ENCODE measurements at places on chromosomes 1 and 21.

DNA sequence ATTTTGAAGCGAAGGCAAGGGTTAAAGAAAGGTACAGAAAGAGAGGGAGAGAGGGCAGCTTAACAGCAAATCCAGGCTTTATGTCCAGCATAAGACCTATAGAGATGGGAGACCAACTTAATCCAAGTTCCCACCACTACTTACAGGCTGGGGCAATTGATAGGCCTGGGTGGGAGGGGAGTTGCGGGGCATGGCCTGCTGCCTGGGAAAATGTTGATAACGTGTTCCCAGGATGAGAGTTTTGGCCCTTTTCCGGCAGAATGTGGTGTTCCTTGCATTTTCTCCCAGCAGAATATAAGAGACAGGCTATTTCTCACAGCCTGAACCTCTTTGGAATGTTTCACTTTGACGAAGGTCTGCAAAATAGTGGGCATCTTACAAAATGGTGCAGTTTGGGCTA, 34.9 kb upstream of the PLA2G5 start:
- H3K27ac ChIP-seq, result no peak overlapping the region
- no peak for DNase-seq
- H3K4me3 ChIP-seq, result no peak overlapping the region
- no peaks in the 10 kb centered on the region for H3K36me3 ChIP-seq

DNA sequence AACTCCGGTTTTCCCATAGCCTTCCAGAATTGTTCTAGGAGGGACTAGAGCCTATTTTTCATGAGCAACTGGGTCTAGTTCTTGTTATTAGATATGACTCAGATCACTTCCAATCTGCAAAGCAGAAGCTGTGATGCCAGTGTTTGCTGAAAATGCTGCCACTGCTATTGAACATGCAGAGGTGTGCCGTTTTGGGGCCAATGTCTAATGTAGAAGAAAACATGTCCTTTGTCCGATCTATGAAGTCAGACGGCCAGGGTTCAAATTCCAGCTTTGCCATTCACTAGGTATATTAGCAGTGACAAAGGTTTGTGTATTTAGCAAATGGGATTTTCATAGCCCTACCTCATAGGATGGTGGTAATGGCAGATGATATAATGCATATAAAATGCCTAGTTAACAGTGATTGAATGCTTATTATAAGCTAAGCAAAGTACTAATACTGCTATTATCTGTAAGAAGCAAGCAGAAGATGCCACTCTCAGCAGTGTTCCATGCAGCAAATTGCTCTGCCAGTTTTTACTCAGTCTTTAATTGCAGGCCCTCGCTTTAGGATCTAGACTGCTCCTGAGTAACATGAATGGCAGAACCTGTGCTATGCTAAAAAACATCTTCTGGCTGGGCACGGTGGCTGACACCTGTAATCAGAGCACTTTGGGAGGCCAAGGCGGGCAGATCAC, 40.1 kb upstream of the CXADR start:
- no peak overlapping the region for H3K4me3 ChIP-seq
- H3K36me3 ChIP-seq, result no peaks in the 10 kb centered on the region
- H3K27me3 ChIP-seq, result no peaks in the 10 kb centered on the region
- peaks cover 1% of the 10 kb centered on the region for H3K4me1 ChIP-seq
- H3K27ac ChIP-seq, result no peak overlapping the region

- H3K36me3 ChIP-seq, result no peaks in the 10 kb centered on the region
- H3K27me3 ChIP-seq, result no peaks in the 10 kb centered on the region
- H3K27ac ChIP-seq, result no peak overlapping the region
- DNase-seq, result no peak
- no peaks in the 10 kb centered on the region for H3K4me1 ChIP-seq
- no peak overlapping the region for H3K4me3 ChIP-seq
Measured at GRCh38 chr1:98176936-98177335, 256.1 kb upstream of the DPYD start.

- no peaks in the 10 kb centered on the region for H3K4me1 ChIP-seq
- H3K27ac ChIP-seq, result no peak overlapping the region
- no peaks in the 10 kb centered on the region for H3K36me3 ChIP-seq
Measured at GRCh38 chr1:20259646-20260045, 31.0 kb upstream of the VWA5B1 start.

DNA sequence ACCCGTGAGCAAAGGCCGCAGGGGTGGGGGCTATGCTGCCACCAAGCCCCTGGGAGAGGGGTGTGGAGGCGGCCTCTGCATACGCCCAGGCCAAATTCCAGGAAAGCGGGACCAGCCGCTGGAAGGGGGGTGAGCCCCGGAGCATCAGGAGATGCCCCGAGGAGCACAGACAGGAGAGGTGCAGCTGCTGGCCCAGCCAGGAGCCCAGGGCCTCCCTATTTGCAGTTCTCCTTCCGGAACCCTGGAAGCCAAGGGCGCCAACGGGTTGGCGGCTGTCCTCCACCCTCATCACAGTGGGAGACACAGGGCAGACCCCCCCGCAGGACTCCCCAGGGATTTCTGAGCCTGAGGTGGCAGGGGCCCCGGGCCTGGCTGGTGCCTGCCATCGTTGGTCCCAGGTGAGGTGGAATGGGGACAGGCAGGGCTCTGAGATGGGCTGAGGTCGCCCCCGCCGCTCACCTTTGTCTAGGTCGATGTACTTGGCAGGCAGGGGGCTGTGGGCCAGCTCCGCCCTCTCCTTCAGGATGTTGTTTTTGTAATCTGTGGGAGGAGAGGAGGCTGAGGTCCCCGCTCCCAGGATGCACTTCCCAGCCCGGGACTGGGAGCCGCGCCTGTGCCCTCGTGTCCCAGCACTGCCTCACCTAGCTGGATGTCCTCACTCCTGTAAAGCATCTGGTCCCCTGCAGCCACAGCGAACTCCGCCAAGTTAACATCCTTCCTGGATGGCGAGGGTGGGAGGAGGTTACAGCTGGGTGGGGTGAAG, 4.4 kb upstream of the DVL1 start:
- H3K4me1 ChIP-seq, result peaks cover 14% of the 10 kb centered on the region
- no peak overlapping the region for H3K27ac ChIP-seq
- H3K4me3 ChIP-seq, result no peak overlapping the region
- DNase-seq, result no peak
- peaks cover 12% of the 10 kb centered on the region for H3K36me3 ChIP-seq

DNA sequence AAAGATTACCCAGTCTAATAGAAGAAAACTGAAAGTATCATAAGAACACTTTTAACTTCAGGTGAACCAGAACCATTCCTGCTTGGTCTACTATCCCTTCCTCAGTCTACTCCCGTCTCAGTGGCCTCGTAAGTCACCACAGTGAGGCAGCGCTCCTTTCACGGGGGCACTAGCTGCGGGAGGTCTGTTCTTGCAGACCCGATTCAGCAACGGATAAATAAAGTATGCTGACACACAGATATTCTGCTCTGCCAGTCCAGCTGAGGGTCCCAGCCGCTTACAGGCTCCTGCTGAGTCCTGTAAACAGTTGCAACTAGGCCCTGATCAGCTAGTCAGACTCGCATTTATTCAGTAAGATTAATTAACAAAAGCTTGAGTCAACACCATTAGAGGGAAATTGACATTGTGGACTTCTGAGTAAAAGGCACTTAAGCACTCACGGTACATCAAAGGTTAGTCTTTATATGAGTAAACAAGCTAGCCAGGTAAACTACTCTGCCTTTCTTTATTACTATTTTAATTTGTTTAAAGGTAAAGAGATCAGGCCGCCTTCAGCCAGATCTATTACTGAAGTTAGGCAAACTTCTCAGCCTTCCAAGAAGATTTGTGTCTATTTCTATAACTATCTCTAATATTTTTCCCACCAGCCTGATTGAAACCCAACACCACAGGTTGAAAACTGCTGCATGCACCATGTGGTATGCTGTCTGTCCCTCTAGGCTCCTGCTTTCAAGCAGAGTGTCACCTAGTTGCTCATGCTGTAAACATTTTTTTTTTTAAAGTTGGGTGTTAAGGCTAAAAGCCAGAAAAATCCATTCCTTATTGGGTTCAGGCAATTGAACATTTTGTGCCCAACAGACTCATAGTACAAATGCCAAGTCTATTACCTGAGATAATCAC, 87.7 kb downstream of the INTS7 start:
- no peaks in the 10 kb centered on the region for H3K4me1 ChIP-seq
- H3K4me3 ChIP-seq, result no peak overlapping the region
- no peak for DNase-seq

- DNase-seq, result no peak
- no peaks in the 10 kb centered on the region for H3K36me3 ChIP-seq
- H3K4me3 ChIP-seq, result no peak overlapping the region
- no peak overlapping the region for H3K27ac ChIP-seq
- H3K4me1 ChIP-seq, result no peaks in the 10 kb centered on the region
Measured at GRCh38 chr1:20342294-20343148, 51.8 kb downstream of the VWA5B1 start.

Data from thoracic aorta (tissue), 2 donors.